ENCODE measurements at places on chromosomes 5 and 9.

DNA sequence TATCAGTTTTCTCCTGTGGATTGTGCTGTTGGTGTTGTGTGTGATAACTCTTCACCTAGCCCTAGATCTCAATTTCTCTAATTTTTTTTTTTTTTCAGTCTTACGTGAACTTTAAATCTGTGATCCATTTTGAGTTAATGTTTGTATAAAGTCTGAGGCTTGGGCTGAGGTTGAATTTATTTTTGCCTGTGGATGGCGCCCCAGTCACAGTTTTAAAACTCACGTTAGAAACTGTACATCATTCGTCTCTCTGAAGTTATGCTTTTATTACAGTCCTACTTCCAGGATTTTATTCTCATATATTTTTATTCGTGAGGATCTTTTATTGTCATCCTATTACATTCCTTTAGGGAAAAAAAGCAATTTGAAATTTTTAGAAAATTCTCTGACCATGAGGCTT, 103.1 kb downstream of the EHMT1 start:
- DNase-seq, result no peak

GRCh38 chr5:7671381-7671993, 179.4 kb downstream of the CFAP90 start:
- DNase-seq, result no peak

DNA sequence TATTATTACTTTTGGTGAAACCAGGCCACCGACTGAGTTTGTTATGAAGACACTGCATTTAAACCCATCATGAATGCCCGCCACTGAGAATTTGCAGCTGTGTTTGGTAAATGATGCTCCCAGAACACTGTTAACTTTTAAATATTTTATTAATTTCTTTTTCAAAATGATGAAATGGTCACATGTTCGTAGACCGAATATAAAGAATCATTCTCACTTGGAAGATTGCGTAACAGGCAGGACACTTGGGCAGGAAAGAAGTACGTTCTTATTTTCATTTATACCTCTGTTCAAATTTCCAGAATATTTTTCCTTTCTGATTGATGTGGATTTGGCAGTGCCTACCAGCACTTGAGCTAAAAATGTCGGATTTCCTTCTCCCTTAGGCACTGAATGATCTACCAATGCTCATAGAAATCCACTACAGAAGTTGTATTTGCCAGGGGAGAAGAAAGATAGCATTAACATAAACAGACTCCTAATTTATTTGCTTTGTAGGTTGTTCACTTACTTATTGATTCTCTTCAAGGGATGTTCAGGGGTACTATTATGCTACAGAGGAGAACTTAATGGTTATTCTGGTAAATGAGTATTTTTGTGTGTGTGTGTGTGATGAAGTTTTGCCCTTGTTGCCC, 13.8 kb downstream of the CYFIP2 start:
- DNase-seq, result no peak

DNA sequence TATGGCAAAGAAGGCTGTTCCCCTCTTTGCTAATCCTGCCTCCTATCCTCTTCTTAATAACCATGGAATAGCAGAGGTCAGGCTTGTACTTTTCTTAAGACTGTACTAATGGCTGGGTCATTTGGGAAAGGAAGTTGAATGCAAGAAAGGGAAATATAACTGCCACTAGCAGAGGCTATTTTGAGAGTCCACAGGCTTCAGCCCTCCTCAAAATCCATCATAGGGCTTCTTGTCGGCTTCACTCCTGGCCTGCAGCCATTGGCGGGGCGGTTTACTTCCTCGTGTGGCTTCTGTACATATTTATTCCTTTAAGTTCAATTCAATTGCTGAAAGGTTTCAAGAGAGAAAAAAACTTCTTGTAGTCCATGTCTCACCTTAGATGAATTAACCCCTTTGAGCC, 2.8 kb upstream of the PARP8 start:
- DNase-seq, result no peak

DNA sequence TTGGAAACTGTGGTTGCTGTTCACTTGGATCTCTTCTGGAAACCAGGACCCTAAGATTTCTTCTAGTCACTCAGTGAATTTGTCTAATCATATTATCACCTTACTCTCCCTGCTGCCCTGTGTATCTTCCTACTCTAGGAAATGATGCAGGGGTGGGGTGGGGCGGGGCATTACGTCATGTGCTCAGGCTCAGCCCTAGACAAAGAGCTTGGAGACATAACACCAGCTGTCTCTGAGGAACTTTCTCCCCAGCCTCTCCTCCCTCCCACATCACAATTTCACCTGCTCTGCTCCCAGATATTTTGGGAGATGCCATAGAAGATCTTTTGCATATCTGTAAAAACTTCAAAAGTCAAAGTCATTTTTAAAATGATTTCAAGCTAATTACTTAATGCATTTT, 470.4 kb downstream of the ZSWIM6 start:
- no peak for DNase-seq

DNA sequence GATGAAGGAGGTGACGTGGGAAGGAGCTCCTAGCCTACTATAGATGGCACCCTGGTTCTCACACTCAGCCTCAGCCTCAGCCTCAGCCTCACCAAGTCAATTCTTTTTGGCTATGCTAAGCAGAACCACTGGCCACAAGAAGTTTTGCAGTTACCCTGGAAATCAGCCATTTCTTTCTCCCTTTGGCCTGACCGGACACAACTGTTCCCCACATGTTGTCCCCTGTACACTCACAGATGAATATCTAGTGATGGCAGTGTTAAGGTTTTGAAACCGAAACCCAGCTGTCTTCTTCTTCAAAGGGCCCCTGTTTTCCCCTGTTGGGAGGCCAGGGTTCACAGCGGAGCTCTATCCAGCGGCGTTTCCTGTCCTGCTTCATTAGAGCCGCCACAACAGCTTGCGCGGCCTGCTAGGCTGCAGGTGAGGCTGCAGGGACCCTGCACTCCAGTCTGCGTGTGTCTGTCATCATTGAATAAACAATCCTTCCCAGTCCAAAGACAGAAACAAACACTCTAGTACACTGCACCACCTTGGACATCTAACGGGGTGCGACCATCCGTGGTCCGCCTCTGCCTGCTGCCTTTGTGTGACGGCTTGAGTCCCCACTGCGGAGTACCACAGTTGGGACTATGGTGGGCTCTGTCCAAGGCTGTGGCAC, 250.5 kb downstream of the DENND1A start:
- no peak for DNase-seq

- DNase-seq, result no peak
Observed at GRCh38 chr5:7367780-7368179, 28.2 kb upstream of the ADCY2 start.

DNA sequence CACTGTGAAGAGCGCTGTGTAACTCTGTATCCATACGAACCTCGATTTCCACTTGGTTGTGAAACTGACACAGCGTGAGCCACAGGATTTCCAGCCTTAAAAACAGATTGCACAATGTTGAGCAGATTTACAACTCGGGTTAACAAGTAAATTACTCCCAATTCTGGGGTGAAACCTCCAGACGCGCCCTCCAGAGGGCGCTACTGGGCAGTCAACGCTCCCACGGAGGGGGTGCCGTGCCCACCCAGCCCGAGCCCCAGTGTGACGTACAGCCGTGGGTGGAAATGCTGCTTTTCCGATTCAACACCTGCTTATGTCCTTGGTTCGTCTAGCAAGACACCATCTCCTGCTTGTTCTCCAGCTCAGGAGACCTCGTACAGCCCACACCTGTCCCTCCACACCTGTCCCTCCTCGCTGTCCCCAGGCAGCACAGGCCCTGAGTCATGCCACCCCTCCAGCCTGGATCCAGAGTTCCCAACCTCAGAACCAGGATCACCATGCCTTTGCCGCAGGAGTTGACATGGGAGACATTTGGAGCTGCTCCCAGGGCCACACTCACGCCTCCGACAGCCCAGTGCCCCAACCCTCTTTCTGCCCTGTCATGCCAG, 34.4 kb upstream of the SLC6A3 start:
- no peak for DNase-seq

- DNase-seq, result no peak
Observed at GRCh38 chr5:57411982-57412381, 70.6 kb downstream of the ACTBL2 start.

- no peak for DNase-seq
Observed at GRCh38 chr9:9133526-9133925, 1333.9 kb upstream of the DMAC1 start.

DNA sequence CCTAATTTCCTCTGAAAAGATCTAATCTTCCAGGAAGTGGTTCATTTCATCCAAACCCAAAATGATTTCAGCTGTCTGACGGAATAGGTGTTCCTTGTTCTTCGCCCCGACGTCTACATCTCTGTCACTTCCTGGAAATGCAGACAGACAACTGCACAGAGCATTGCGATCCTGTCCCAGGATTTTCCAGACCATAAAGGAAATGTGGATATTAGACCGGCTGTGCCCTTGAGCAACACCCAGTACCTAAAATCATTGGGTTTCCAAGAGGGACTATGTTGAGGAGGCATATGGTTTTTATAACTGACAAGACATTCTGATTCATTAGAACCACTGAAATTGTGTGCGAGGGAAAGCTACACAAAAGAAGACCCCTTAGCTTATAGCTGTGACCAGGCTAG, 74.2 kb downstream of the MSX2 start:
- no peak for DNase-seq

GRCh38 chr9:112869917-112870316, 20.8 kb downstream of the SLC46A2 start:
- DNase-seq, result no peak

- DNase-seq, result no peak
Observed at GRCh38 chr9:133979273-133979920, 12.7 kb downstream of the VAV2 start.

DNA sequence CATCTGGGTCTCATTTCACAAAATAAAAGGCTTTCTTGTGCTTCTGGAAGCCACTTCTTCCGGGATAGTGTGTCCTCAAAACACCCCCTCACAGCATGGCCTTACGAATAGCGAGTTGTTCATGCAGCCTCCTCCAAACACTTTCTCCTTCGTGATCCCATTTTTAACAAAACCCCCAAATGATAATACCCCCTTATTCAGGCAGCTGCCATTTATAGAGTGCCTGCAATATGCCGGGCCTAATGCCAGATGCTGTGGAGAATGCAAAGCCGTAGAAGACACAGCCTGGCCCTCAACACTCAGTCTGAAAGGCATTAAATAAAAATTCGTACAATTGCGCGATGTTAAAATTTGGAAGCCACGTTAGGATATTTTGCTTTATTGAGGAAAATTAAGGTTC, 66.4 kb upstream of the SLC44A1 start:
- no peak for DNase-seq
